Activated CD4-positive, alpha-beta T cell treated with anti-CD3 and anti-CD28 coated beads, Interleukin-2, amount 50 U/mL, for 24 hours (primary cell): ENCODE measurements at places on chromosomes 2 and 18.

GRCh38 chr2:72847534-72848315 lies 21.9 kb upstream of the EXOC6B start:
- no peak for DNase-seq

GRCh38 chr2:230902180-230902899 lies 22.7 kb downstream of the GPR55 start:
- peak; percentile 41 for DNase-seq

DNA sequence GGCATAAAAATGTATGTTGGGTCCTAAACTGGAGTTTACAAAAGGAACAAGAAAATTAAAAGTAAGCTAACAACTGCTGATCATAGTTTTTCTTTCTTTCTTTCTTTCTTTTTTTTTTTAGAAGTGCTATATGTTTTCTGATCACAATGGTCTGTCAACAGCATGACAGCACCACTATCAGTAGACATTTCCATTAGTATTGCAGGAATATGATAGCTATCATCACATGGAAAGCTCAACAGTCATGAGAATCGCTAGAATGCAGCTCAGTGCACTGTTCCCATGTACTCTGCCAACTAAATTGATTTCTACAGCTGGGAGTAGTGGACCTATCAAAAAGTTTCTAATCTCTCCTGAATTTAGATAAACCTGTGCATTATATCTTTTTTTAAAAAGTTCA lies 950.3 kb upstream of the ACVR2A start:
- DNase-seq: no peak

DNA sequence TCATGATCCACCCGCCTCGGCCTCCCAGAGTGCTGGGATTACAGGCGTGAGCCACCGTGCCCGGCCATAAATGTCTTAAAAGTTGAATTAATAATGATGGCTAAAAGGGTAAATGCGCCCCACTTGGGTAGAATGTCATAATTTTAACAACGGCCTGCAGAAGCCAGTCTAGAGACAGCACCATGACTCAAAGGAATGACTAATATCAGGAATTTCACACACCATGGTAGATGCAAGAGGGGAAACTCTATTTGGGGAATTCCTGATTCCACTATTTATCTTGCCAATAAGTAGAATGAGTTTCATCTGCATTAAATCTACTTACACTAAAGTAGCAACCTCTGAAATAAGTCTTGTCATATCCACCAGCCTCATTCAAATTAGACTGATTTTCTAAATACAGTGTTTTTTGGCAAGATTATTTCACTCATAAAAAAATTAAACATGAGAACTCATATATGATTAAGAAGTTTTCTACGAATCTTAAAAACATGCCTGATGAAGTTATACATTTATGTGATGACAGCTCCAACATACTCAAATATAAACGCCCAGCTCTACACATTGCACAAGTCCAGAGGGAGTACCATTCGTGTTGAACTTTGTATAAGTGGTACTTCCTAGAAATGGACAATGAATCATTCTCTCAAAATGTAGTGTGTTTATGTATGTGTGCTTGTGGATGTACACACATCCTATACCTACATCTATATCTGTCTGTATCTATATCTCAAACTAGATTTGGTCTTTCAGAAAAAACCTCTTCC lies 309.7 kb downstream of the IRS1 start:
- DNase-seq: no peak

- no peak for DNase-seq
Observed at GRCh38 chr2:74815941-74816340, 18.0 kb upstream of the HK2 start.

DNA sequence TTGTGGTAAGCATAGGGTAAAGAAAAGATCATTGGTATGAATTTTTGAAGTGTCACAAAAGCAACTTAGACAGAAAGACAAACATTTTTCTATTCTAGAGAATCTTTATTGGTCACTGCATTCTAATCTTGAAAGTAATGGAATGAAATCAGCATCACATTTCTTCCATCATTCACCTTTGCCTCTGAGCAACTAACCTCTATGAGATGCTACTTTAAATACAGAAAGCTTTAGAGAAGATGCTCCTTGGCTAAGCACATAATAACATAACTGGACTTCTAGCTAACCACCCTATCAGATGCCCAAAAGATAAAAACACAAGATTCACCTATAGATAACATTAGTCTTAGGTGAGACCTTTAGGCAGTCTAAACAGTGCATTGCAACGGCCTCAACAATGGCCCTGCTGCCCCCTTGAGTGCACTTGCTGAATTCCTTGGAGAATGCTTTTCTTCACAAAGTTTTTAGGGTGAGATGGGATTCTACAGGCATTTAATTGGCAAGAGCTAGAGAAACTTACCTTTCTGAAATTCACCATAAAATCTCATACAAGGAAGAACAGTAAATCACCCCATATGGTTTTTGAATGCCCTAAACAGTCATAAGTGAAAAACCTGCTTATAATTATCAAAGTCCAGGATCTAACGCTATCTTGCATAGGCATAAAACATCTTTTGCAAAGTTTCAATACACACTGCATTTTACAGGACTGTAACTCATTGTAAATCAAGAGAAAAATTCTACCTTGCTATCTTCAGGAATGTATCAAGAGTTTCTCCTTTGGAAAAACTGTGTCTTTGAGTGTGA lies 791.3 kb upstream of the CHAC2 start:
- DNase-seq: no peak

DNA sequence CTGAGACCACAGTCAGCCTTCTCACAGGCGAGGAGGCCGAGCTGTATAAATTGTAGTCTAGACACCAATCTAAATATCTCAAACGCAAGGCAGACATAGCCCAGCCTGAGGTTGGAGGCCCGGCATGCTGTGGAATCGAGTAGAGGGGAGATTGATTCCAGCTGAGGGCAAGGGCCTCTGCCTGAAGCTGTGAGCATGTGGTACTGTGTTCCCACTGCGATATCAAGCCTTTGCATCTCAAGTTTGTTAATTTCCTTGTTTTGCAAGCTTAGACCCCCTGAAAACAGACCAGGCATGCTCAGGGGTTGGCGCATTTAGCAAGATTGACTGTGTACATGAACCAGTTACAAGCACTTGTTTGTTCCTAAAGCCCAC lies 65.1 kb upstream of the FOSL2 start:
- DNase-seq: no peak

GRCh38 chr18:76839086-76839794 lies 16.9 kb downstream of the ZNF236 start:
- DNase-seq: no peak

- no peak for DNase-seq
Observed at GRCh38 chr18:55316486-55317184, 271.4 kb downstream of the TCF4 start.

DNA sequence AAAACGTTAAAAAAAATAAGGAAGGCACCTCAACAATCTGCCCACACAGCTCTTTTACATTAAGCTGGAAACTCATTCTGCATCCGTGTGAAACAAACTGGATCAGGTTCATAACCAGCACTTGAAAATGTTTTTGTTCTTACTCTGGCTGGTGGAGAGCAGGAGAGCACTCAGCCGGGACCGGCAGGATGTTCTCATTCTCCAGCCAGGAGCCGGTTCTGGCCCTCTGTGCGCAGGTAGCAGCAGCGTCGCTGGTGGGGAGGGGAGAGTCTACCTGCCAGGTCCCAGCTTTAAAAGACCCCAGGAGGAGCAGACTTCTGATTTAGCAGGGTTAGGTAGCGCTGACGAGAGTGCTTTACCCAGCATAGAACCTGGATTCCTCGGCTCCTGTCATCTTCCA lies 834.9 kb upstream of the SALL3 start:
- no peak for DNase-seq

GRCh38 chr18:63284827-63285733 lies 34.5 kb downstream of the BCL2 start:
- DNase-seq: no peak

DNA sequence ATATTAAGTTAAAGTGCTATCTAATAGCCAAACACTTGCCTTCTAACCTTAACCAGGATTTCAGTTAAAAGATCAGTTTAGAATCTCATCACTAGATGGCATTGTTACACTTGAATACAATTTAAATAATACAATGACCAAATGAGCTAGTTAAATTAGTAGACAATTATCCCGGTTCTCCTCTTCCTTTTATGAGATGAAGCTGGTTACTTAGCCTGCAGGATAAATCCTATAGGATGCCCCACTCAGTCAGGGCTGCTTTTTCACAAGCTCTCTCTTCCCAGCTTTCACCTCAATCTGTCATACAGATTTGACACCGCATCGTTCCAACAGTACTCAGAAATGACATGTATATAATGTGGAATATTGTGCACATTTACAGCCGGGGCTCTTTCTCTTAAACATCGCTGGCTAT lies 678.8 kb downstream of the KCNJ3 start:
- DNase-seq: no peak

DNA sequence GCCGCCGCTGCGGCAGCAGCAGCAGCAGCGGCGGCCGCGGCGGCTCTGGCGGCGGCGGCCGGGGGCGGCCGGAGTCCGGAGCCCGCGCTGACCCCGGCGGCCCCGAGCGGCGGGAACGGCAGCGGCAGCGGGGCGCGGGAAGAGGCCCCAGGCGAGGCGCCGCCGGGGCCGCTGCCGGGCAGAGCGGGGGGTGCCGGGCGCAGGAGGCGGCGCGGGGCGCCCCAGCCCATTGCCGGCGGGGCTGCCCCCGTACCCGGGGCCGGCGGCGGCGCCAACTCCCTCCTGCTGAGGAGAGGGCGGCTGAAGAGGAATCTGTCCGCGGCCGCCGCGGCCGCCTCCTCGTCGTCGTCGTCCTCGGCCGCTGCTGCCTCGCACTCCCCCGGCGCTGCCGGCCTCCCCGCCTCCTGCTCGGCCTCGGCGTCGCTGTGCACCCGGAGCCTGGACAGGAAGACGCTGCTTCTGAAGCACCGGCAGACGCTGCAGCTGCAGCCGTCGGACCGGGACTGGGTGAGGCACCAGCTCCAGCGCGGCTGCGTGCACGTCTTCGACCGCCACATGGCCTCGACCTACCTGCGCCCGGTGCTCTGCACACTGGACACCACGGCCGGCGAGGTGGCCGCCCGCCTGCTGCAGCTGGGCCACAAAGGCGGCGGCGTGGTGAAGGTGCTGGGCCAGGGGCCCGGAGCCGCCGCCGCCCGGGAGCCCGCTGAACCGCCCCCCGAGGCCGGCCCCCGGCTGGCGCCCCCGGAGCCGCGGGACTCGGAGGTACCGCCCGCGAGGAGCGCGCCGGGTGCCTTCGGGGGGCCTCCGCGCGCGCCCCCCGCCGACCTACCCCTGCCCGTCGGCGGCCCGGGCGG lies 646 bp downstream of the PHLPP1 start:
- DNase-seq: peak; percentile 16

DNA sequence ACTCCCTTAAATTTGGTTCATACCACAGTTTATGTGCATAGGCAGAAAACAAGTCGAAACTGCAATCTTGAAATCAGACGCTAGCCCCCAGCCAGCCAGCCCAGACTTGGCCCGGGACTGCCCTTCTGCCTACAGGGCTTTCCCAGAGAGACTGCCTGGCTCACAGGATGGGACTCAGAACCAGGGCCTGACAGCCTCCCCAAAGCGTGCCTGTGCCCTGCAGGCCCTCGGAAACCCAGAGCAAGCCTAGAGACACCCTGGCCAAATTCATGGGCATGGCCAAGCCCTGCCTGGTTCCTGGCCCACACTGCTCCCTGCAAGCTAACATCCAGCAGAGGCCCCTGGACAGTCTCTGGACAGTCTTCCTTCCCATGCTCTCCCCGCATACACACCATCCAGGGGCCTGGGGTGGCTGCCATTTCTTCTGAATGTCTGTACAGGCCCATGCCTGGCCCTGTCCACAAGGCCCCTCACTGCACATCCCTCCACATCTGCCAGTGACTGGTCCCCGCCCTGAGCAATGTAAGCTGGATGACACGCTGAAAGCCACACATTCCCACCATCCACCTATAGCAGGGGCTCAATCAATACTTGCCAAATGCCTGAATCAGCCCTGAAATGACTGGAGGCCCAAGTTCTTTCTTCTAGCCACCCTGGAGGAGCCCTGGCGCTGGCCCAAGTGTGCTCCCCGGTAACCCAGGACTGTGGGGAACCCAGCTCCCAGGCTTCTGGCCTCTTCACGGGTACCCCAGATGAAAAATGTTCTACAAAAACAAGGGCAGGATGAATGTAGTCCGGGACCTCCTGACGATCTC lies 73.1 kb downstream of the HDAC4 start:
- DNase-seq: no peak

- no peak for DNase-seq
Observed at GRCh38 chr2:159637988-159638501, 21.7 kb upstream of the BAZ2B start.
